Hepatocyte (in vitro differentiated cells): ENCODE measurements at places on chromosomes 1 and 21. TPM values are rescaled to one million over a fixed set of nuclear protein-coding genes. Genes with fewer than 3 reads are reported as not detected.
A peak's percentile ranks its signal among the peaks of the same experiment; 100 is the strongest.

DNA sequence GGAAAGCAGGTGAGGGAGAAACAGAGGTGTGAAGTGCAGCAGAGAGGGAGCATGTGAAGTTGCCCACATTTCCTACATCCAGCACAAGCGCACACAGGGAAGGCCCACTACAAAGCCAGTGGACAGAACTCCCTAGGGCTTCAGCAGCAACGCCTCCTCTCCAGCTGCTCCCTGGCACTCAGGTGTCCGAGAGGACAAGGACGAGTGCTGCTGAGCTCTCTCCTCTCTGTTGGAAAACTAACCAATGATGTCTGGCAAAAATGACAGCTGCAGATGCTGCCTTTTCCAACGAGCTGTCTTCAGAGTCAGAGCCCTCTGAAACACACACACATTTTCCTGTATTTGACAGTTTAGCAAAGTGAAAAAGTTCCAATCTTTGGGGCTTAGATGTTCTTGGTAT, 86.8 kb downstream of the HSF2BP start:
- no peak overlapping the region for H3K4me3 ChIP-seq
- H3K4me1 ChIP-seq = no peaks in the 10 kb centered on the region
- H3K27ac ChIP-seq = no peak overlapping the region

DNA sequence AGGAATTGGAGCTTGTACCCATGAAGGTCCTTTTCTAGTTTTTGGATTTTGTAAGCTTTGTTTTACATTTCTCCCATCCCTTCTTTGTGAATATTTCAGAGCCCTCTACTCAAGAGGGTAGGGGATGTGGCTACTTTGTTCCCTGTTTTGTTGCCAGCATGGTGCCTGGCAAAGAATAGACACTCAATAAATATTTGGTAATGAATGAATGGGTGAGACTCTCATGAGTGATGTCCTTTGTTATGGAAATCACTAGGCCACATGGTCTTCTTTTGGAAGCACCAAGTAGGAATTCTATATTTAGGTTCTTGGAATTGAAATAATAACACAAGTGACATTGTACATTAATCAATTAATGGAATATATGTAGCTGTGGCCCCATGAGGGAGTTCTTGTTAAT, 26.8 kb upstream of the ATP5PO start:
- no peak overlapping the region for H3K27ac ChIP-seq
- H3K36me3 ChIP-seq = no peaks in the 10 kb centered on the region
- H3K4me1 ChIP-seq = peaks cover 13% of the 10 kb centered on the region
- H3K27me3 ChIP-seq = no peaks in the 10 kb centered on the region
- DNase-seq = no peak

DNA sequence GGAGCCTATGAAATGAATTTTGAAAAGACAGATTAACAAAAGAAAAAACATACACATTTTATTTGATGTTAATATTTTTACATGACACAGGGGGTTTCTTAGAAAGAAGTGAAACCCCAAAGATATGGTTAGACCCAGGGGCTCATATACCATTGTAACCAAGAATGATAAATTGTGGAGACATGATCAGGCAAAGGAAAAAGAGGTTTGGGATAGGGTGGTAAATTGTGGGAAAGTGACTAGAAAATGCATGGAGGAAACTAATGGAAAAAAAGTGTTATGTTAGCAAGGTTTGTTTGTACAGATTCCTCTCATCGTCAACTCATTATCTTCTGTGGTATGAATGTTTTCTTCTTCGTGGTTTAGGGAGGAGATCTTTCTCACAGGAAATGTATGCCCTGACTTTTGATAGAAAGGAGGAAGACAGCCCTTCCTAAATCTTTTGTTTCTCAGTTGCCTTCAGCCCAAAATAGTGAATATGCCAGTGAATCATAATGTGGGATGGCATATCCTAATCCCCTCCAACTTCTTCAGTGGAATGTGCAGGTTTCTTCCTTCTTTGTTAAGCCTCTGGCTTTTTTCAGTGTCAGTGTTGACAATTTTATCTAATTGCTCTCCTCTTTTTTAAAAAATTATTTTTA, 140.4 kb upstream of the UBE2U start:
- no peak for DNase-seq
- no peaks in the 10 kb centered on the region for H3K36me3 ChIP-seq
- H3K4me1 ChIP-seq = no peaks in the 10 kb centered on the region
- no peak overlapping the region for H3K4me3 ChIP-seq
- H3K27ac ChIP-seq = no peak overlapping the region
- H3K27me3 ChIP-seq = no peaks in the 10 kb centered on the region

DNA sequence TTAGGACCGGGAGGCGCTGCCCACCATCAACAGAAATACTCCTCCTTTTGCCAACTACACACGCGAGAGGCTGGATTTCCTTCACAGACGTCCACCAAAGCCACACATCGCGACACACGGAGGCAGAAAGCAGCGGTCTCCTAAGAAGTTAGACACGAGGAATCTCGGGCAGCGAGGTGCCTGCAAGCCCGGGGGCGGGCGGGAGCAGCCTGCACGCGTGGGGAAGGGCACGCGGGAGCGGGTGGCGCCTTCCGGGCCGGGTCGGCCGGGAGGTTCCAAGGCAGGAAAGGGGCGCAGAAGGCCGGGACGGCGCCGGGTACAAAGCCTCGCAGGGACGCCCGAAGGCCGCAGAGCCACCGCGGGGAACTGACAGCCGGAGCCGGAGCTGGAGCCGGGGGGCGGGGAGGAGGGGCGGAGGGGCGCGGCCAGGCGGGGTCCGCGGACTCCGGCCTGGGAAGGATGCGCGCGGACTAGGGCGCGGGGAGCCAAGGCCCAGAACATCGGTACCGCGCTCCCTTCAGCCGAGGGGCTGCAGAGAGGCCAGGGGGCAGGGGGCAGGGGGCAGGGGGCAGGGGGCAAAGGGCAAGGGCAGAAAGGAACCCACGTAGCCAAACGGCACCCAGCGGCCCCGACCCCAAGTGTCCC, 722 bp downstream of the NPHP4 start:
- DNase-seq = peak; percentile 56
- peaks cover 11% of the 10 kb centered on the region for H3K27me3 ChIP-seq
- no peaks in the 10 kb centered on the region for H3K36me3 ChIP-seq
- peak overlapping the region; percentile 78 for H3K27ac ChIP-seq
- peak overlapping the region; percentile 54 for H3K4me3 ChIP-seq
- H3K4me1 ChIP-seq = peaks cover 9% of the 10 kb centered on the region

DNA sequence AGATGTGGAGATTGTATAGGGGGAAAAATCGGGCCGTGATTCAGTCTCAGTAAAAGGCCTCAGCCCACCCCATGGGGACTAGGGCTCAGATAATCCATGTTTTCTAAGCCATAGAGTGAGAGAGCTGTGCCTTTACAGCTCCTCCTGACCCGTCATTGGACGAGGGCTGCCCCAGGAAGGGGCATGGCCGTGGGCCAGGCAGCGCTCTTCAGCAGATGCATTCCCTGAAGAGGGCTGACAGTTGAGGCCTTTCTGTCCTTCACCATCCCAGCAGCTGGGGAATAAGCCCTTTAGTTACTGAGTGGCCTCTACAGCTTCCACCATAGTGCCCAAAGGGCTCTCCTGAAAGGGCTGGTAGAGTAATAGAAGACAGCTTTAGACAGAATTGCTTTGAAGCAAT, 57.2 kb downstream of the ST3GAL3 start:
- H3K4me3 ChIP-seq = no peak overlapping the region
- no peak for DNase-seq

Gene PRR9
- total RNA-seq = not detected in 2 replicates

Gene C4BPB
- total RNA-seq = 16.0 and 16.8 TPM in 2 replicates

GRCh38 chr21:15063081-15063813, 1.6 kb downstream of the NRIP1 start:
- H3K27me3 ChIP-seq = no peaks in the 10 kb centered on the region
- no peaks in the 10 kb centered on the region for H3K36me3 ChIP-seq
- H3K4me1 ChIP-seq = peaks cover 40% of the 10 kb centered on the region
- peak overlapping the region; percentile 50 for H3K4me3 ChIP-seq

- no peak overlapping the region for H3K4me3 ChIP-seq
- DNase-seq = no peak
- no peaks in the 10 kb centered on the region for H3K4me1 ChIP-seq
- H3K27ac ChIP-seq = no peak overlapping the region
- H3K27me3 ChIP-seq = no peaks in the 10 kb centered on the region
Measured at GRCh38 chr1:41648844-41649243, 164.4 kb upstream of the EDN2 start.
